GM12892 (cell line): ENCODE measurements at places on chromosomes 7 and 10.
A peak's percentile ranks its signal among the peaks of the same experiment; 100 is the strongest.

GRCh38 chr7:23696916-23697441, 13.0 kb upstream of the STK31 start:
- DNase-seq = peak; percentile 4

DNA sequence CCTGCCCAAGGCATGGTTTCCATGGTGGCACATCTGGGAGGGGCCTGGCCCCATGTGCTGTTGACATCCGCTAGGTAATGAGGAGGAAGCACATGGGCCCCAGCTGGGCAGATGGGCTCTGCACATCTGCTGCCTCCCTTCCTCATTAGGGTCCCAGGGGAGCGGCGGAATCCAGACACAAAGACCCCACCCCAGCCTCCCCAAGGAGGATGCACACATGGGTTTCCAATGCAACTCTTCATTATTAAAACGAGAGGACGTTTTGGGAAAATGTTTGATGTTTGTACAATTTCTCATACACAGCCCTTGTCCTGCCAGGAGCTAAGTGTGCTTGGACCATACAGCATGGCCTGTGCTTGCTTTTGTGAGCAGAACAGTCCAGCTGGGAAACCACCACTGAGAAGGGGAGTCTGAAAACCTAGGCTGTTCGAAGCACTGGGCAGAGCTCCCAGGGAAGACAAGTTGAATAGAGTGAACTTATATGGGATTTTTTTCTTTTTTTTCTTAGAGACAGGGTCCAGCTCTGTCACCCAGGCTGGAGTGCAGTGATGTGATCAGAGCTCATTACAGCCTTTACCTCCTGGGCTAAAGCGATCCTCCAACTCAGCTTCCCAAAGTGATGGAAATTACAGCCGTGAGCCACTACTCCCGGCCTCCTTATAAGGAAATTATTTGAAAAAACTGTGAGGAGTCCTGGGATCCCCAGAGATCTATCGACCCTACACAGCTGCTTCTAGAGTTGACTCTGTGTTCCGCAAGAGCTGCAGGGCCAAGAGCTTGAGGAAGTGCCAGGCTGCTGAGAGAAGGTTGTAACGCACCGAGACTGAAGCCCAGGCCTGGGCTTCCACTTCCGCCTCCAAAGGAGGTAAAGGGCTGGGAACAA, 23.4 kb downstream of the FAM107B start:
- no peak for DNase-seq

GRCh38 chr10:44261710-44262455, 123.0 kb downstream of the CXCL12 start:
- DNase-seq = no peak

- no peak for DNase-seq
Measured at GRCh38 chr7:139918480-139918879, 89.4 kb downstream of the TBXAS1 start.

DNA sequence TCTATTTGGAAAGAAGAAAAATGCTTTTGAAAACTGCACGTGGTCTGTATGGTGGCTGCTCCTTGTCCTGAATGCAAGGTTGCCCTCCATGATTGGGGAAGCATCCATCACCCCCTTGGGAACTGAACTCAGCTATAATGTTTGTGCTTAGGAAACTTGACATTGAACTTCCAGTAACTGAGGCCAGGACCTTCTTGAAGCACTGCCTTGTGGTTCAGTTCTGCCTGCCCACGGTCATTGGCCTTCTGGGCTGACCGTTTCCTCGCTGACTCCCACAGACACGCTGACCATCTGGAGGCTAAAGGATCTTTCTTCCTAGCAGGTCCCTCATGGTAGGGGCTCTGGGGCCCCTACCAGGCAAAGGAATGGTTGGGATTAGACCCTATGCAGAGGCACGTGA, 247.8 kb downstream of the CAMK1D start:
- DNase-seq = no peak
